ENCODE measurements at places on chromosomes 11 and 22.

DNA sequence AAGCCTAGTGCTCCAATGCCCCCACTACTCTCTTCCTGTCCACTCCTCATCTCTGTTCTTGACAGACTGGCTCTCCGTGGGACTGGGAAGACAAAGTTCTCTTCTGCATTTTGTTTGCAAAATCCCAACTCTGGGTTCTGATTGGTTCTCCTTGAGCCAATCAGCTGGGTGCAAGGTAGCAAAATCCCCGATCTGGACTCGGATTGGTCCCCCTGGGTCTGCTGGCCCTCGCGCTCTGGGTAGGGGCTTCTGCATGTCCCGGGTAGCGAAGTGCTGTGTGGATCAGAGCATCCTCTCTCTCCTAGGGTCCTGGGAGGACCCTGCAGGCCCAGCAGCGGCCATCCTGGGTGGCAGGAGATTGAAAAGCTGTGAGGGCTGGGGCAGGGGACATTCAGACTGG, 22.3 kb upstream of the A4GALT start:
- no peak for DNase-seq

DNA sequence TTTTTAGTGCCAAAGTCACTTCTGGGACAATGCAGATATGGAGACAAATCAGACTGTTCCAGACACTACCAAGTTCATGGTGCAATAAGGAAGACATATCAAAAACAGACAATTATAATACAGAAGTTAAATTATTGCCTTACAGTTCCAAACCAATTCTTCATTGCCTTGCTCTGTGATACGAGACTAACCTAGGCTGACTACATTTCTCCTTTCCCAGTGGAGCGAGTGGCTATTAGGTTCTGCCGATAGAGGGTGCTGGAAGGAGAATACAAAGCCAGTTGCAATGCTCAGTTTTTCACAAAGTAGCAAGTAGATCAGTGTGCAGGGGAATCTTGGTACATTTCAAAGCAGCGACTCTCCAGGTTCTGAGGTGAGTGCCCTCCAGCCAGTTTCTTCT, 67.8 kb downstream of the FAM168A start:
- DNase-seq, result no peak

DNA sequence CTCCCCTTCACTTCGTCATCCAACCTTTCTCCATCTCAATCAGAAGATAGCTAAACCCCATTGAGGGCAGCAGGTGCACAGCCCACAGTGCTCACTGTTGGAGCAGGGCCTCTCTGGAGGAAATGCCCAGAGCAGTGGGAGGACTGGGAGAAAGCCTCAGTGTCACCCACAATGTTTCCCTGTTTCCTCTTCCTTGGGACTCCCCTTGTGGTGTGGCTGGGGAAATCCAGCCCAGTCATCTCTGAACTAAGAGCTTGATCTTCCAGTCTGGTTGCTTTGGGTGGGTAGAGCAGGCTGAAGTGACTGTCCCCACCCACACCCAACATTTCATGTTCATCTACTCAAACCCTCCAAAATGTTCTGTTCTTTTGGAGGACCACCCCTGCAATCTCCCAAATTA, 29.8 kb upstream of the EED start:
- peak; percentile 87 for DNase-seq

- peak; percentile 61 for DNase-seq
Measured at GRCh38 chr22:43993072-43993760, 30.9 kb upstream of the PARVB start.

- DNase-seq, result no peak
Measured at GRCh38 chr22:19377565-19378343, 53.8 kb downstream of the HIRA start.

GRCh38 chr11:61267437-61267841, 26.5 kb downstream of the PGA5 start:
- DNase-seq, result no peak

GRCh38 chr11:64619196-64619595, 28.2 kb downstream of the SLC22A12 start:
- DNase-seq, result no peak

DNA sequence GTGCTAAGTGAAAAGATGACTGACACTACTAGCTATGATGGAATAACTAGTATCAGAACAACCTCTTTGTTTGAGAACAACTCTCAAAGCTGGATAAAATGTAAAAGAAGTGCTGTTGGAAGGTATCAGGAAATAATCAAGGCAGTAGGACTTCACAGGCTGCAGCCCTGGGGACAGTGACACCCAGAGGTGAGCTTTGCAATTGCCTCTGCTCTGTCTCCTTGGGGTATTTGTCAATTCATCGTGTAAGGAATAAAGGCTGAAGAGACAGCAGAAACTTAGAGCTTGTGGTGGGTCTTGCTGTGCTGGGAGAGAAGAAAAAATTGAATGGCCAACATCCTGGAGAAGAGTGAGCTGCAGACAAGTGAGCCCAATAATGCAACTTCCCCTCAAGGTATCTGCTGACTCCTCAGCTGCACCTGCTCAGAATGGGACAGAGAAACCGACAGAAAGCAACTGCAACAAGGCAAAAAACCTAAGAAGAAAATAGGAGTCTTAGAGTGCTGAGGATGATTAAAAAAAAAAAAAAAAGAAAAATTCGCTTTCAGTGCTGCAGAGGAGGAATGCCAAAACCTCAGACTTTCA, 141.1 kb downstream of the RCN1 start:
- peak; percentile 16 for DNase-seq

- no peak for DNase-seq
Measured at GRCh38 chr11:111302298-111302697, 4.0 kb downstream of the POU2AF3 start.

- no peak for DNase-seq
Measured at GRCh38 chr11:127288926-127289325, 288.4 kb upstream of the KIRREL3 start.
